ENCODE measurements at places on chromosomes 1 and 21.

DNA sequence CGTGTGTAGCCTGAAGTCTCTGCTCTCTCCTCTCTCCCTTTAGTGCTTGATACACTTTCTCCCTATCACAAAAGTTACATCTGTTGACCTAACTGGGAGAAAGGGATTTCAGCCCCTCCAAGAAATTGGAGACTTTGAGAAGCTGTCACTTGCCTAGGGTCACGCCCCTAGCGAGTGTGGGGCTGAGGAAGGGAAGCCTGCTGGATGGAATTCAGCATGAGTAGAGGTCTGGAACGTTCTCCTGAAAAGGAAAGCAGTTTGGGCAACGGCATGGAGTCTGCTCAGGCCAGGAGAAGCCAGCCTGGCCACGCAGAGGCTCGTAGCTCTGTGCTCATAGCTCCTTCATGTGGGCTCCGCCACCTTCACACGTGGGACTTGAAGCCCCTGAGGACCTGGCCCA, 22.4 kb downstream of the COL16A1 start:
- no peak for DNase-seq

DNA sequence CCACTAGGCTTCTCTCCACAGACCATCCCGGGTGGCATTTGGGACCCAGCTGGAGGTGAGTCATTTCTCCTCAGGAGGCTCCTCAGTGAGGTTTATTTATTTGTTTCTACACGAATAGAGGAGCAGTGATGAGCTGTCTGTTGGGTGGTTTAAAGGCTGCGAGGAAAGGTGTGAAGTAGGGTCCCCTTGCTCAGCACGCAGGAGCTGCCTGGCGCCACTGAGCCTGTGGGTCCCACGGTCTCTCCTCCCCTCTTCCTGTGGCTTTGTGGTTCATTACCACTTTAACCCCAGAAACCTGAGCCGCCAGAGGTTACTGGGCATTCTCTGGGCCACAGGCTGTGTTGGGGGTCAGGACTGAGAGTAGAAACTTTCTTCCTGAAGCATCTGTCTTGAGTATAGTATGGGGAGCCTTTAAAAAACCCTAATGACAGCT, 39.9 kb downstream of the IL6R start:
- no peak for DNase-seq

- no peak for DNase-seq
These were observed 71.5 kb upstream of the RGS2 start for GRCh38 chr1:192737306-192737705.

DNA sequence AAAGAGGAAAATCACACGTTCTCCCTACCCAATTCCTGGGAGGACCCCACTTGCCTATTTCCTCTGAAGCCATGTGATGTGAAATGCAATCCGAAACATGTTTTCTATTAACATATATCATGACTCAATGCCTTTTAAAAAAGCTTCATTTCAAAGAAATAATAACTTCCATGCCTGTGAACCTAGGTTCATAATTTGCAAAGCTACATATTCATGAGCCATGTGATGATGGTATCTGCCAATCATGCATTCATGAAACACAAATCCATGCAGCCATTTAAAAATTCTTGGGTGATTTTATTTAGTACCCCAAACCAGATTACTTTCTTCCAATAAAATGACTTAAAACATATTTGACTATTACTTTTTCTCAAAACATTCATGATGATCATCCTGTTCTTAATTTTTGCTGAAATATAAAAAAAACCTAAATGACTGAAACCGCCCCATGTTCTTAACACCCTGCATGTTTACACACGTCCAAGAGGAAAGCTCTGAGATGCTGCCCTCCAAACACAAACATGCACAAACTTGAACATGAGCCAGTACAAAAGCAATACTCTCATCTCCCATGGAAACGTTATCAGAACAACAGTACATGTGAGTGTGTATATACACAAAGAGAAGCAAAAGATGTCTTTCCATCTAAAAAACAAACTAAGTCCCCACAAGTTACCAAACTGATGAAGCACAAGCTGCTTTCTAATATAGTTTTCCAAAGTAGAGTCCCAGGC, 140.1 kb downstream of the TGFBR3 start:
- DNase-seq: no peak

DNA sequence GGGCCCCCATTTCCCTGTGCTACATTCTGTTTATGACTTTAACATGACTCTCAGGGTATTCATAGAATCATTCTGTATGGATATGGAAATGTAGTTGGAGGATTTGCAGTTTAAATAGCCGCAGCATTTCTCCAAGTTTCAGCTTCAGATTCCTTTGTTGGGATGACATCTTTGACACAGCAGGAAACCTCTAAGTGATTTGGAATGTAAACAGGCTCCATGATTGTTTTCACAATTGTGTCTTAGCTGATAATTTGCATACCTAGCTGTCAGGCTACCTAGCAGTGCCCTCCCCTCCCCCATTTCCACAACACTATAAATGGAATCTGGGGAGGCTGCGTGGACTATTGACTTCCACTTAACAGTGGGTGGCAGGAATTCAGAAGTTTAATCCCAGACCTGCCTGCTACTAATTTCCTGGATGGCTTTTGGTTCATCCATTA, 290.2 kb downstream of the HLX start:
- DNase-seq: no peak

GRCh38 chr1:244665771-244666217, 12.9 kb downstream of the DESI2 start:
- no peak for DNase-seq

DNA sequence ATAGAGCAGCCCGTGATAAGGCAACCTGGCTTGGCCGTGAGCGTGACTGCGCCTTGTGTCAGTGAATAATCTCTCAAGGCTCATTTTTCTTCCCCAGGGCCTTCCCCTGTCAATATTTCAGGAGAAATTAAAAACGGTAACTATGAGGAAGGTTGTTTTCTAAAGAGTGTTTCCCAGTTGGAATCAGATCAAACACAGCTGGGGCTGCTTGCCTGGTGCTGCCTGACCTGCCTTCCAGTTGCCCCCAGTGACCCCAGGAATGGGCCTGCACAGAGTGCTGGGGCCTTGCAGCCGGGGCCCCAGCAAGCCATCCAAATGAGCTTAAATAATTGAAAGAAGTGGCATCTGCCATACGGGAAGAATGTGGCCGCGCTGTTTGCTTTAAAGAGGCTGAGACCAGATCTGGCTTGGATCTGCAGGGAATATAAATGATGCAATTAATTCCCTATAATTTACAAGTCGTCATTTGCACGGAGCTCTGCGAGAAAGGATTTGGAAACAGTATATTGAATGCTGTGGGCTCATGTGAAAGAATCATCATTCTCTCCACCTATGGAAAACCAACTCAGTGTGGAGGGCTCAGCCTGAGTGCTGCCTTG, 203.9 kb downstream of the C1orf94 start:
- DNase-seq: no peak

- DNase-seq: no peak
These were observed 431.1 kb downstream of the LRRIQ3 start for GRCh38 chr1:73766786-73767348.

GRCh38 chr21:40349591-40349990, 482.4 kb downstream of the PCP4 start:
- DNase-seq: no peak

- DNase-seq: no peak
These were observed 112.3 kb upstream of the TRABD2B start for GRCh38 chr1:48109390-48110013.

- no peak for DNase-seq
These were observed 435.2 kb upstream of the KAZN start for GRCh38 chr1:14163246-14163645.

DNA sequence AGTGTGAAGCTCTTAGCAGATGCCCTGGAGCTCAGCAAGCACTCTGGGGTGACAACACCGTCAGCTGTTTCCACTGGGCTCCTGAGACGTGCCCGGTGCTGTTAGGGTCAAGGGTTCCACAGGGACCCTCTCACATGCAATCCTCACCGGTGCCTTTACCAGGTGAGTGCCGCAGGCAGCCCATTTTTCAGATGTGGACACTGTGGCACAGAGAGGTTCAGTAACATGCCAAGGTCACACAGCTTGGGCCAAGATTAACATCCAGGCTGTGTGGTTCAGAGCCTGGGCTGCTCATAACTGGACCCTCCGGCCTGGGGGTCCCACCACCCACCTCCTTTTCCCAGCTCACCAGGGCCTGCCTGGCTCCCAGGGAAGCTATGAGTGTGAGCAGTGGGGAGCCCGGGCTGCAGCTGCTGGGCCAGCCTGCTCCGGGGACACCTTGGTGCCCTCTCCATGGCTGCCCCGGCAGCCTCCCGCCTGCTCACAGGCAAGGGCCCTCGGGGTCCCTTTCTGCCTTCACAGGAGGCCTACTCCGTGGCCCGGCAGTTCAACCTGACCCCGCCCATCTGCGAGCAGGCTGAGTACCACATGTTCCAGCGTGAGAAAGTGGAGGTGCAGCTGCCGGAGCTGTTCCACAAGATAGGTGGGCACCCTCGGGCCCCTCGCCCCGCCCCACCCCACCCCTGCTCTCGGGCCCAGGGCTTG, 49.3 kb downstream of the KCNAB2 start:
- DNase-seq: no peak

DNA sequence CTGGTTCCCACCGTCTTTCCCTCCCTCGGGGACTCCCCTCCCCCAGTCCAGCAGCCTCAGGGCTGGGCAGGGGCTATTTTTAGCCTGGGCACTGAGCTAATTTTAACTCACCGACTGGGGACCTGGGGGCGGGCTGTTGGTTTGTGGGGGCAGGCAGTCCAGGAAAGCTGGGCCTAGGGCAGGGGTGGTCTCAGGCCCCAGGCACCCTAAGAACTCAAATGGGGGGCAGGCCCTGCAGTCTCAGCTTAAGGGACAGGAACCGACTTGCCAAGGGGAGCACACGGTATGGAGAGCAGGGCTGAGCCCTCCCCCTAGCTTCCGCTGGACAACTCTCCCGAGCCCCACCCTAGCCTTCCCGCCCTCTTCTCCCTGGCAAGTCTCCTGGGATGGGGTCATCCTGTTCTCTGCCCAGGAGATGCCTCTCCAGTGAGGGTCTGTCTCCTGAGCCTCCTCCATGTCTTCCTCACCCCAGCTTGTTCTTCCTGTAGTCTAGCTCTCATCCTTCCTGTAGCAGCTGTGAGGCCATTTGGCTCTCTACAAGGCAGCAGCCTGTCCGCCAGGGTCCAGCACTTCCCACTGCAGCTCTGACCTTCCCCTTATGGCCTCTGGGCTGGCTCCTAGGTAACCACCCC, 10.1 kb downstream of the MEF2D start:
- no peak for DNase-seq

DNA sequence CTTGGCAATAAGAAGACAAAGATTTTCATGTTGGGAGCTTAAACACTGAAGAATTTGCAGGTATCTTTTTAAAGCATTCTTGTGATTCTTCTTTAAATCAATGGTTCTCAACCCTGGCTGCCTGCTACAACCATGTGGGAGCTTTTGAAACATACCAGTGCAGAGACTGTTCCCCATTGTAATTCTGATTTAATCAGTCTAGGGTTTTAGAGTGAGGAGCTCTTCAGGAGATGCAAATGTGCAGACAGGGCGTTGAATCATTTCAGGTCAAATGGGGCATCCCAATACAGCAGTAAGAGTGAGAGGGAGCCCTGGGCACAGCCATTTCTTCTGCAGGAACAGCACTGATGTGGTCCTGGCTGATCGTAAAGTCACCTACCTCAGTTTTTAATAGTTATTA, 24.3 kb downstream of the KCNJ6 start:
- no peak for DNase-seq

DNA sequence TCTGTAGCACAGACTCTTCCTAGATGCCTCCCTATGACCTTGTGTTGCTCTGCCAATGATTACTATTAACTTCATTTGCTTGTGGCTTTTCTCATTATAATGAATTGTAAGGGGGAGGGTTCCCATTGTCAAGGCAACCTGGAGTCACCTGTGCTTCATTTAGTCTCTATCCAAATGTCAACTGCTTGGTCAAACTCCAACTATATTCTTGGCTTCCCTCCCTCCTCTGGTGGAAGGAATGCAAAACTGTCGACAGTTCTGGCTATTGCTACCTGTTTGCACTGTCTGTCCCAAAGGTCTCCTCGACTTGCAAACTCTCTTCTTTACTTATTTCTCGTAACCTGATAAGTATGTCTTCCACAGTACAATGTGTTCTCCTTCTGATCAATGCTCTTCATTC, 100.3 kb downstream of the CACNA1E start:
- no peak for DNase-seq

GRCh38 chr1:158067662-158068061, 74.2 kb downstream of the KIRREL1 start:
- DNase-seq: no peak

- DNase-seq: no peak
These were observed 3.0 kb downstream of the GNG12 start for GRCh38 chr1:67830226-67830625.

- DNase-seq: no peak
These were observed 12.7 kb upstream of the TGFB2 start for GRCh38 chr1:218332416-218332815.

DNA sequence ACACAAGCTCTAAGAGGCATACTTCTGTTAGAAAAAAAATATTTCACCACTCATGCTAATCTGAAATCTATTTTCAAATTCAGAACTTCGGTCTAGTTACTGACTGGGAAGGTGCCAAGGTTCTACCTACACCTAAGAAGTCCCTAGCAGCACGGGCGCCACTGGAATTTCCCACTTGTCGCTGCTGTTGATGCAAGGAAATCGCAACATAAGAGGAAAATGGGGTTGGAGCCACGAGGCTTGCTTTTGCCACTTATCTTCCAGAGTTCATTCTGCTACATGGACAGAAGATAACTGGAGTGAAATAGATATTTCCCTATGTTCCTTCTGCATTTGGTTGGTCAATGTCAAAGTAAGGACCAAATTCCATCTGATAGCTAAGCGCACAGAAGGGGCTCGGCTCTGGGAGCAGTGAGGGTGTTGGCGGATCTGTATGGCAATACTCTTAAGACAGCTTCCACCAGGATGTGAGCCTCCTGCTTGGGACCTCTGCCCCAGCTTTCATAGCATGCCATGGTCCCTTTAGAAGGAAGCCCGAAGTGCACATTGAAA, 47.2 kb downstream of the RCAN1 start:
- no peak for DNase-seq

DNA sequence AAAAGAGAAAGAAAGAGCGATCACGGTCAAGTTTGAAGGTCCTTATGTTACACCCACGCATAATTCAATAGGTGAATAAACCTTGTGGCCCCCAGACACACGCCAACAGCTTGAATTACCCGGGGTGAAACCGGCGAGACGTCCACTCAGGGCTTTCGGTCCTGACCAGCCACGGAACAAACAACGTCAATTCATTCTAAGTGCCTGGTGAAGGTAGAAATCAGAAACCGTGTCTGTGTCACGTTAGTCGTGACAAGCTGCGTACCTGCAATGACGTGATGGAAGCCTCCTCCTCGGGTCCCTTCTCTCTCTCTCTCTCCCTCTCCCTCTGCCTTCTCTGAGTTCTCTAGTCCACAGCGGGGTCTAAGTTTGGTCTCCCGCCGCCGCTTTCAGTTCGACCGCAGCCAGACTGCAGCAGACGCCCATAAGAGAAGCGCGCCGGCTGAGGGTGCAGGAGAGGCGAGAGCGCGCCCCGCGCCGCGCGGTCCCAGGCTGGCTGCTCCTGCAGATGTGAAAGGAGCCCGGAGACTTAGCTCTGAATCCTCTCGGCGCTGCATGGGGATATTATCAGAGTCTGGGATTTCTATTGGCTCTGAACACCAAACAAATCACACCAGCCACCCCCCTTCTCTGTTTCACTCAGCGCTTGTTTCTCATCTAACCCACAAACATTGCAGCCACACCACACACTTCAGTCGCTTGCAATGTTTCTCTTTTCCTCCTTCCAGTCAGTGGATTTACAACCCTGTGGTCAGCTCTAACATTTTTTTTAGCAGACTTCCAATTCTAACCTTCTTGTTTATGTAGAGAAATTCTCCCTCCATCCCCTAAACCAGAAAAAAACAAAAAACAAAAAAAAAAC, at the start of gene GREM2:
Gene GREM2, minus strand, starts transcription at position 537 of the 862 bp plus-strand sequence. CDS start 118,680 bp downstream, outside the sequence.
- DNase-seq: peak; percentile 38

GRCh38 chr1:21886486-21887215, 50.5 kb downstream of the HSPG2 start:
- no peak for DNase-seq

- no peak for DNase-seq
These were observed 10.2 kb upstream of the CAMK2N1 start for GRCh38 chr1:20496241-20496661.
